ENCODE measurements at places on chromosomes 7 and 10.
A peak's percentile ranks its signal among the peaks of the same experiment; 100 is the strongest.

- DNase-seq, result no peak
These were observed 7.7 kb downstream of the DIP2C start for GRCh38 chr10:681670-682318.

- peak; percentile 69 for DNase-seq
These were observed 73.8 kb downstream of the PAXIP1 start for GRCh38 chr7:154929006-154929726.

DNA sequence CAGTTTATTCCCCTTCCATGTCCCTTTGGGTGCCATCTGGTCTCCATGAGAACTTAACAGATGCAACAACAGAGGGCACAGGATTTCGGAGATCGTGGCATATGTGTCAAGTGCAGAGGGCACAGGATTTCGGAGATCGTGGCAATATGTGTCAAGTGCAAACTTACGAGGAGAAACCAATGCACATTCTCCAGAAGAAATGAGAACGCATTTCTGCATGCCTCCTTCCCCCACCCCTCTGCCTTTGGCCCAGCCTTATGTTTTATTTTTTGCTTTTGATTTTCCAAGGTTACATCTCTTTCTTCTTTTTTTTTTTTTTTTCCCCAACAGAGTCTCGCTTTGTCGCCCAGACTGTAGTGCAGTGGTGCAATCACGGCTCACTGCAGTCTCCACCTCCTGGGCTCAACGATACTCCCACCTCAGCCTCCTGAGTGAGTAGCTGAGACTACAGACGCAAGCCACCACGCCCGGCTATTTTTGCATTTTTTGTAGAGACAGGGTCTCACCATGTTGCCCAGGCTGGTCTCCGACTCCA is 586 bp upstream of the ANKRD26 start:
- DNase-seq, result no peak

DNA sequence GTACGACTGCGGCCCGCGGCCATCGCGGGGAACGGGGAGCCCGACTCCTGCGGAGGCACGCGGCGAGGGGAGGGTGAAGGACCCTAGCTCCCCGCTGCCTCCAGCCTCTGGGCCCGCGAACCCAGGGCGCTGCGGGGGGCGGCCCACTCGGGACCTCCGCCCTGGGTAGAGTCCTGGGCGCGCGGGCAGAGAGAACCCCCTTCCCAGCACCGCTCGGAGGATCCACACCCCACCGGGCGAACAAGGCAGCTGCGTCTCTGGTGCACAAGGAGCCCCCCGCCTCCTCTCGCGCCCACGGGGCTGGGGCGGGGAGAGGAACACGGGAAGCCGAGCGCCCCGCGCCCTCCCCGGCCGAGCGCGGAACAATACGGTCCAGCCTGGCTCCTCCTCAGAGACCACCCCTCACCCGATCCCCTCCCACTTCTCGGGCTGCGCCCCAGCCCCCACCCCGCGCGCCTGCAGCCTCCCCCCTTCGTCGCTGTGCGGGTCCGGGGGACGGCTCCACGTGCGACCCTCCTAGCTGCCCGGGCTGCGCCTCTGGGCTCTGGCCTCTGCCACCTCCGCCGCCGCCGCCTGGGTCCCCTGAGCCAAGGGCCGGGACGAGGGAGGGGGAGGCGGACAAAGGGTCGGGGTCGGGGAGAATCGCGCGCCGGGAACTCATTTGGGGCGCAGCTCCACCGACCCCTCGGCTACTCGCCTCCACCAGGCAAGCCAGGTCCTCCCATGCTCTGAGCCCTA is at the start of gene WDR86:
Gene WDR86, minus strand, starts transcription at position 372 of the 738 bp plus-strand sequence. CDS start 449 bp downstream, outside the sequence.
- peak; percentile 86 for DNase-seq

DNA sequence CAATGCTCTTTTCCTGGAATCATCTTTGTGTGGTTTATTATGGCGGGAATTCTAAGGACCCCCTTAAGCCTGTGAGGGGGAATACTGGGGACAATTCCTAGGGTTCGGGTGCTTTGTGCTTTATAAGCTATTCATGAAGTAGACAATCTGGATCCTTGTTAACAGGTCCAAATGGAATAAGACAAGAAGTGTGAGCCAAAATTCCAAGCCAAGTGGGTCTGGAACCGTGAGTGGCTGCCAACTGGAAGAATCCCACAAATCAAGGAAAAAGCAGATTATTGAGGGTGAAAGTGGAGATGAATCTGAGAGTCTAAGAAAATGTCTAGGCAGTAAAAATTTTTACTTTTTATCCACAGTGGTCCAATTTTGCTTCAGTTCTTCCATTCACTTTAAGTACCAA is 136.8 kb downstream of the MDFIC start:
- no peak for DNase-seq

GRCh38 chr10:62590306-62590705 is 214.2 kb upstream of the ADO start:
- DNase-seq, result no peak

DNA sequence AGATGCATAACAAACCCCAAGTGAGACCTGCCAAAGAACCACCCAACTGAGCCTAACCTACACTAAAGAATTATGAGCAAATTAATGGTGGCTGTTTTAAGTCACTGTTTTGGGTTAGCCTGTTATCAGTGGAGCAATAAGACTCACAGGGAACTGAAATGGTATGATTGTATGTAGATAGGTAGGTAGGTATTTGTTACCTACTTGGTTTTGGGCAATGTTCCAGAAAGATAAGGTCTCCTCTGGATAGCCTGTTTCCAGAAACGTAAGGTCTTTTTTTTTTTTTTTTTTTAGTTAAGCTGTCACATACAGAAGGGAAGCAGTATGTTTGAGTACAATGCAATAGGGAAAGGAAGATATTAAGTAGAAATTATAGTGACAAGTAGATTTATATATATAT is 47.6 kb downstream of the PSMC2 start:
- no peak for DNase-seq

DNA sequence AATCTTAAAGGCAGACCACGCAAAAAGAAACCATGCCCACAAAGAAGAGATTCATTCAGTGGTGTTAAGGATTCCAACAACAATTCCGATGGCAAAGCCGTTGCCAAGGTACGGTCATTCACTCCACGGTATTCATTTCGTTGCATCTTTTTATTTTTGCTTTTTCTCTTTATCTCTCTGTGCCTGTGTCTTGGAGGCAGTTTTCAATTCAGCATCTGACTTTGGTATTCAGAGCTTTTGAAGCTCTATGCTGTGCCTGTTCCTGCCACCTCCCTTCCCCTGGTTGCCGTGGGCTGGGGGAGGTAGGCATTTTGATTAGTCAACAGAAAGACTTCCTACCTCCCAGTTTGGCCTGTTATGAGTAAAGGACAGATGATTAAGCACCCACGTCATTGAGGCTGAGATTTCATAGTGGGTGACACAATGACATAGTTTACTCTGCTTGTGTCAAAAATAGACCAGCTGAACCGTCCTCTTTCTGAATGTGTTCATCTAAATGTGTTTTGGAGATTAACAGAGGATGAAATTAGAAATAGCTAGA is 149.5 kb downstream of the ARID5B start:
- DNase-seq, result peak; percentile 66

GRCh38 chr7:47207956-47208355 is 374.0 kb downstream of the TNS3 start:
- no peak for DNase-seq

- DNase-seq, result no peak
These were observed 326.2 kb upstream of the KAT6B start for GRCh38 chr10:74500026-74500704.

- no peak for DNase-seq
These were observed 1035.6 kb upstream of the PHF14 start for GRCh38 chr7:9937944-9938631.

DNA sequence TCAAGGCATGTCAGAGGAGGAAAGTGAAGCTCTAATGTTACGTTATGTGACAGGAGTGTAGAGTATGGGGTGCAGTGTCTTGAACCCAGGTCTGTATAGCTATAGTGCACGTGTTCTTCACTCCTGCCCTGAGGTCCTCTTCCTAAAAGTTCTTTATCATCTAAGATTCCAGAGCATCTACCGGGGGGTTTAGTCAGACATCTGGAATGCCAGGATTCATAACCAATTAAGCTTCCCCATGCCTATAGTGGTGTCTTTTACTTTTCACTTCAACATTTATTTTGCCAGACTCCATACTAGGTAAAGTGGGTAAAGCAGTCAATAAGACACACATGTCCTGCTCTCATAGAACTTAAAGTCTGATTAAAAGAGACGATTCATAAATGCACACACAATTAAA is 22.4 kb downstream of the PPP1R3C start:
- DNase-seq, result no peak

DNA sequence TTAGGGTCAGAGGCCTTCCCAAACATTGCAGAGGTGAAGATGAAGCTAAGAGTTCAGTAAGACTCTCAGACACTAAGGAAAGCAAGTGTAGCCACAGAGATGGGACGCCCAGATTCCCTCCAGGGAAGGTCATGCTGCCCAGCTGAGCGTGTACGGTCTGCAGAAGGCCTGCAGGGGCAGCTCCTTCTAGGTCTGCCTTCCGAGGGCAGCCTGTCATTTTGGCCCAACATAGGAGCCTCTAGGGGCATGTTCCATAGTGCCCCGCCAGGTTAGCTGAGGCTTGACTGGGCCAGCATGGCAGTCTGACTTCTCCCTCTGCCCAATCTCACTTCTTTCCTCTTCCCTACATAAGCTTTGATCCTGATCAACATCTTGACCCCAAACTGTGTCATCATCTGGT is 130.7 kb downstream of the PIP4K2A start:
- peak; percentile 25 for DNase-seq

- DNase-seq, result no peak
These were observed 19.7 kb upstream of the CCSER2 start for GRCh38 chr10:84308481-84309304.

DNA sequence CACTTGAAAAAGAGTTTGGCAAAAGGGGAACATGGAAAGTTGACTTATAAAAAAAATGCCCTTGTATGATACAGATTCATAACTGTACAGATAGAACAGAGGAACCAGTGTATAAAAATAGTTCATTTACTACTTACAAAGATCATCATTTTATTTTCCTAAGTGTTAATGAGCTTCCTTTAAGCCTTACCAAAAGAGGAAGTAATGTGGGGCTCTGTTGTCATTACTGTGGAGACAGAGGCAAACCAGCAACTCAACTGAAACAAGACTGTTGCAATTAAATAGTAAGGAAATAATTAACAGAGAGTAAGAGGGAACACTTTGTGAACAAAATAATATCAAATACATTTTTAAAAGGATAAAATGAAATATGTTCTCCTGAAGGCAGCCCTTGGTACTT is 526.2 kb upstream of the ADARB2 start:
- DNase-seq, result no peak

DNA sequence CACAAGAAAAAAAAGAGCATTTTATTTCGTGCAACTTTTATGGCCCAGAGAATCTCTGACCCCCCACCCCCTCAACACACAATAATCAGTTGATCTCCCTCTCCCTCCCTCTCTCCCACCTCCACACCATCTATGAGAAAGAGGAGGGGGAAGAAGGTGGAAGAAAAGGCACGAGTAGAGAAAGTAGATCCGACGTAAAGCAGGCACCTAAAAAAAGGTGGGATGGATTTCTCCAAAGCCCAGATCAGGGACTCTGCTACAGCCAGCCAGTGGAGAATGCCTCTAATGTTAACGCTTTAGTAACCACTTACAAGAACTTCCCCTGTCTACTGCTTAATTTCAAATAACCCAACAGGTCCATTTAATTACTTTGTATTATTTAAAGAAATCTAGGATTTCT is 24.4 kb downstream of the KMT2C start:
- DNase-seq, result no peak

DNA sequence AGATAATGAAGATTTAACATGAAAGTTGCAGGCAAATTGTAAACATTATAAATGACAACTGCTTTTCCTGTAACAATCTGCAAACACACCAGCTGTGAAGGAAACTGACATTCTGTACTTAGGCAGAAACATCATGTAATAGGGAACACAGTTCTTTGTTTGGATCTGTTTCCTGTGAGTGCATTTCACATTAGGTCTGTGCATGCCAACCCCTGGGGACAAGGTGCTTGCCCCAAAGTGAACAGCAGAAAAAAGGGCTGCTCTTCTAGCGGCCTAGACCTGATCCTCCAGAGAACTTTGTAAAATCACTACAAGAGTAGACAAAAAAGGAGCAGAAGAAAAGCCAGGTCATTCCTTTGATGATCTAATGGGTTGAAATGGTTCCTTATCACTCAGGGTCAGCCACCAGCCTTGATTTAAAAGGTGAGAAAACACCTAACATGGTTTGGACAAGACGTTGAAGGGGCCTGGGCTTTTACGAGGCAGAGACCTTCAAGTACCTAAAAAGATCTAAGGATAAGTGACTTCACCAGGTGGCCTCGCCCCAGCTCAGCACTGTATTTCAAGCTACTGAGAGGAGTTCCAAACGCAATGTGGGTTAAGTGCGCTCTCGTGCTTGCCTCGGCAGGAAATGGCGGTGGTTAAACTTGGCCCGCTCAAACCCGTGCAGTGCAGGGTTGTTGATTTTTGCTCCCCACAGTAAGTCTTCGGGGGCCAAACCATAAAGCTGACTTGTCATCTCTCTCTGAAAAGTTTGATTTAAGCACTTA is 249.7 kb downstream of the CREB5 start:
- DNase-seq, result no peak

GRCh38 chr7:94003446-94004023 is 620 bp downstream of the BET1 start:
- DNase-seq, result no peak

- no peak for DNase-seq
These were observed 1.8 kb downstream of the PPIF start for GRCh38 chr10:79349072-79349491.

- DNase-seq, result no peak
These were observed 85.0 kb downstream of the BTRC start for GRCh38 chr10:101438881-101439391.

GRCh38 chr7:157513162-157513621 is 176.4 kb downstream of the DNAJB6 start:
- DNase-seq, result no peak

- DNase-seq, result no peak
These were observed 185.7 kb downstream of the TAX1BP1 start for GRCh38 chr7:27925573-27926201.

GRCh38 chr7:25615003-25615402 is 386.7 kb upstream of the NPVF start:
- no peak for DNase-seq

- DNase-seq, result no peak
These were observed 17.9 kb upstream of the LARP4B start for GRCh38 chr10:949446-949845.

DNA sequence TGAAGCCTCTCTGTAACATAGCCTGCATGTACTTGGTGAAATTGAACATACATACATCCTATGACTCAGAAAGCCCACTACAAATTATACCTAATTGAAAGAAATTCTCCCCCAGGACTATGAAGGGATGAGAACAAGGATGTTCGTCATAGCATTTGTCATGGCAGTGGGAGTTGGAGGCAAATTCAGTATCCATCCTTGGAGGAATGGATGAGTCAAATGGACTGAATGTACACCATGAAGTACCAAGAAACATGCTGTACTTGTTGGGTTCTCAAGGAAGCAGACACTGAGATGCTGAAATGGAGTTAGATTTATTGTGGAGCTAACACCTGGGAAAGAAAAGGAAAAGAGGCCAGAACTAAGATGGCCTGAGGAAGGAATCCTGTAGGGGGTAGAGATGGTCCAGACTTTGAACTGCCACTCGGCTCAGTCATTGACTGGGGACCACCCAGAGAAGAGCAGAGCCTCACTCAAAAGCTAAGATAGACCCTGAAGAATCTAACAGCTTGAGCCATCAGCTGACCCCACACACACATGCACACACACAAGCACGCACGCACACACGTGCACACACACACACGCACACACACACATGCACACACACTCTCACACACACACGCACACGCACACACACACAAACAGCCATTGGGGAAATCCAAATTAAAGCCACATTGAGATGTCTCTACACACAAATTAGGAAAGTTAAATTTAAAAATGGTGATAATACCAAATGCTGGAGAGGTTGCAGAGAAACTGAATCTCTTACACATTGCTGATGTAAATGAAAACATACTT is 22.3 kb downstream of the AOC1 start:
- DNase-seq, result no peak
